Inflammatory macrophage (primary cell): ENCODE measurements at places on chromosomes 4 and X.
A peak's percentile ranks its signal among the peaks of the same experiment; 100 is the strongest.

- no peak for DNase-seq
Measured at GRCh38 chr4:182015893-182016292, 227.3 kb upstream of the TENM3 start.

- DNase-seq, result no peak
Measured at GRCh38 chrX:123188081-123188480, 4.0 kb downstream of the GRIA3 start.

- DNase-seq, result no peak
Measured at GRCh38 chr4:154985673-154986072, 204.6 kb downstream of the RBM46 start.

DNA sequence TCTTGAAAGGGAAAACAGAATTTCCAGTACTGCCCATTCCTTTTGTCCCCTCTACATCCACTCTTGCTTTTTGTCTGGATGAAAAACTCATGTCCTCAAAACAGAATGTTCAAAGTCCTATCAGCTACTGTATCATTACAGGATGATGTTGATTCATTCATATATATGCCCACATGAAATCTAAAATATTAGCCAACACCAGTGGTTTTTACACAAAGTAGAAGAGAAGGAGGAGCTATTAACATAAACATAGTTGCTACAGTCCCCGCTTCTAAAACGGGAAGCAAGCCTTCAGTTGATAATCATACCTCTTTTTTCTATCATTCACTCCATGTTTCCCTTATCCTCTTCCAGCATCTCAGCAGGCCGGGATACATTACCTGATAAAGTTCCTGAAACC is 7.7 kb upstream of the THOC2 start:
- DNase-seq, result peak; percentile 19

DNA sequence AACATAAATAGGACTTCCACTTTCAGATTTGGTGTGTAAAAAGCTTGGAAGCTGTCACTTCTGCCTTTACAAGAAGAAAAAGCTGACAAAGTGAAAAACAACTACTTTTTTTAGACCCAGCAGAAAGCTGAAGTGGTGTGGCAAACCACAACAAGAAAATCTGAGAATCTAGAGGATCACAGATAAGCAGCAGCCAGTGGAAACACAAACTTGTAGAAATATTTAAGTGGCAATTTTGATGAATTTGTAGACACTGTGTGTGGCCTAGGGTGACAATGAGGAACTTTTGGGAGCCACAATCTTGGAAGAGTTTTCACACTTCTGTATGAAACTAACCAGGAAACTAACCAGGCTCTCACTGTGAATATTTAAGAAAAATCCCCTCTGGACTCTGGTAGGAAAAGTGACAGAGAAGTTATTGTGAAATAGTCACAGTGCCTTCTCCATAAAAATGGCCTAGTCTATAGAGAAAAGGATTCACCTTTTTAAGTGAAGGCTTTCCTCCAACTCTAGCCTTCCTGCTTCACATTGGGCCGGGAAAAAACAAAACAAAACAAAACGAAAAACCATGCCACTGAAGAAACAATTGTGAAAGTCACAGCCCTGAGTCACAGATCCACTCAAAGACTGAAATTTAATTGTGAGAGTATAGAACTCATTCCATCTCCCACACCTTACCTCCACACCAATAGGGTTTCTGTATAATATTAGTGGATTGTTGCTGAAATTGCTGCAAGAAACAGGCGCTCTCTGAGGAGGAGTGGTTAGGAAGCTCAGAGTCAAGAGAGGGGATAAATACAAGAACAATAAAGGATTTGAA is 26.7 kb upstream of the GUCY1A1 start:
- DNase-seq, result peak; percentile 76

DNA sequence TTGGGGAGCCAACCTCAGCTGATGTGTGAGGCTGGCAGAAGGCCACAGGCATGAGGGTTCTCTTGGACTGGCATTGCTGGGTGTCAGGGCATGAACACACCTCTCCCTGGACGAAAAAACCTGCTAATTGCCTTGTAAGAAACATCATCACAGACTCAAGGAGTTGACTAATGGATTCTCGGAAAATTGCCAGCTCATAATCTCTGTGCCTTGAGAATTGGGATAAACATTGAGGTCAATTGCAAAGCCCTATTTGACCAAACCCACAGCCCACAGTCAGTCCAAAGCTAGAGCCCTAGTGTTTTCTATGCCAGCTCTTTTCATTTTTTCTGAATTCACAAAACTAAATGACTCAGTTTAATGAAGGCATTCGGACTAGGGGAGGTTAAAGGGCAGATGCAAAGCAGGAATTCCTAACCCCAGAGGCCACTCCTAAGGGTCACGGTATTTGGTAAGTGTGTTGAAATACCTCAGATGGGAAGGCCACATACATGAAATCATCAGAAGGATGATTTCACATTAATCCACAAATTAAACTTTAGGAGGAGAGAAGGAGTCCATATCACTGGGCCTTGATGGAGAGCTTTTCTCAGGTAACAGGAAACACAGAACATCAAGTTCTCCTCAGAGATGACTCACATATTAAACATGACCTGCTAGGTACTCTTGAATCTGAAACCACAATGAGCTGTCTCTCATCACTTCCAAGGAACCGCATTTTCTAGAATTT is 39.0 kb upstream of the RASL11B start:
- DNase-seq, result no peak

DNA sequence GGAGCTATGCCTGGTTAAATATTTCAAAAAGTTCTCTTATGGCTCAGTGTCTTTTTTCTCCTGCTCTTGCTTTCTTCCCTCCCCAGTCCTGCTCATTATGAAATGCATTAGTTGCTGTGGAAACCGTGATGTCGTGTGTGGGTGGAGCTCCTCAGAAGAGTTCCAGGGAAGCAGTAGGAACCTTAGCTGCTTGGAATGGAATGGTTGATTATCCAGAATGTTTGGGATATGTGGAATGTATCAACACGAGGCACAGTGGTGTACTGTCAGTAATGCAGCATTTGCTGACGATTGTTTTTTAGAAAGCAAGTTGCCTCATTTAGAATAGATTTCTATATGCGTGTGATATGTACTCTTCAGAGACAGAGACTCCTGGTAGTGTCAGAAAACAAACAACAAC is 333.2 kb downstream of the ARHGAP10 start:
- peak; percentile 33 for DNase-seq

DNA sequence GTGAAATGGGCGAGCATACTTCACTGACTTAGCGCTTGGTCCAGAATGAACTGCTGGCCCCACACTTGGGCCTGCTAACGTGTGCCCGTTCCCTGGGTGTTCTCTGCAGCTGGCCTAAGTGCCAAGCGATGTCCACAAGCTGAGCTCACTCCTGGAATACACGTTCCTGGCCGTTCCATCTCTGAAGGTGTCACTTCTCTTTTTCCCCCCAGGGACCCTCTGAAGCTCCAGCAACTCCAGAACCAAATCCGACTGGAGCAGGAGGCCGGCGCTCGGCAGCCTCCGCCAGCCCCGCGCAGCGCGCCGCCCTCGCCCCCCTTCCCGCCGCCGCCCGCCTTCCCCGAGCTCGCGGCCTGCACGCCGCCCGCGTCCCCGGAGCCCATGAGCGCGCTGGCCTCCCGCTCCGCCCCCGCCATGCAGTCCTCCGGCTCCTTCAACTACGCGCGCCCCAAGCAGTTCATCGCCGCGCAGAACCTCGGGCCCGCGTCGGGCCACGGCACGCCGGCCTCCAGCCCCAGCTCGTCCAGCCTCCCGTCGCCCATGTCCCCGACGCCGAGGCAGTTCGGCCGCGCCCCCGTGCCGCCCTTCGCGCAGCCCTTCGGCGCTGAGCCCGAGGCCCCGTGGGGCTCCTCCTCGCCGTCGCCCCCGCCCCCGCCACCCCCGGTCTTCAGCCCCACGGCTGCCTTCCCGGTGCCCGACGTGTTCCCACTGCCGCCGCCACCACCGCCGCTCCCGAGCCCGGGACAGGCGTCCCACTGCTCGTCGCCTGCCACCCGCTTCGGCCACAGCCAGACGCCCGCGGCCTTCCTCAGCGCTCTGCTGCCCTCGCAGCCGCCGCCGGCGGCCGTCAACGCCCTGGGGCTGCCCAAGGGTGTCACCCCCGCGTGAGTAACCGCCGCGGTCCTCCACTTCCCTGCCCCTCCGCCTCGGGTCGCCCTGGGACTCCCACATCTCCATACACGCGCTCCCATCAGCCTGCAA is 132.3 kb downstream of the CBR4 start:
- DNase-seq, result peak; percentile 85

- DNase-seq, result peak; percentile 47
Measured at GRCh38 chrX:47143894-47144625, 442 bp downstream of the NDUFB11 start.

GRCh38 chrX:44071847-44072551 is 98.8 kb upstream of the NDP start:
- no peak for DNase-seq

DNA sequence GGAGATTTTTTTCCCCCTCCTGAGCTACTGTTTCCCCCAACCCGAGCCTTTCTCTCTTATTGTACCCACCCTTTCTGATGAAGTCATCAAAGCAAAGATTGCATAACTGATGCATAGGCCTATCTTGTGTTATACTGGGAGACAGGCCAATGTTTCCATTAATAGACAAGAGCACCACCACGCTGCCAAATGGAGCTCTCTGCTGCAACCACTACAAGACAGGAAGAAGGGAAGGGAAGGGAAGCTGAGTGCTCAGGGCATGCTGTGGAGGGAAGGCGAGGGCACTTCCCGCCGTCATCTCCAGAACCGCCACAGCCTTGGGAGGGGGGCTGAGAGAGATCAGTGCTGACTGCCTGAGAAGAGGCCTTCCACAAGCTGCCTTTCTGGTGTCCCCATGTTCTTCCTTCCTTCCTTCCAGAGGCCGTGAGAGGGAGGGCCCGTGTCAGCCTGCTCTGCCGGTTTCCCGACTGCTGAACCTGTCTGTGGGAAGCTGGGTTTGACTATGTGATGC is 75.0 kb downstream of the MGST2 start:
- DNase-seq, result peak; percentile 84

- DNase-seq, result no peak
Measured at GRCh38 chr4:116015549-116015948, 902.1 kb upstream of the NDST4 start.

DNA sequence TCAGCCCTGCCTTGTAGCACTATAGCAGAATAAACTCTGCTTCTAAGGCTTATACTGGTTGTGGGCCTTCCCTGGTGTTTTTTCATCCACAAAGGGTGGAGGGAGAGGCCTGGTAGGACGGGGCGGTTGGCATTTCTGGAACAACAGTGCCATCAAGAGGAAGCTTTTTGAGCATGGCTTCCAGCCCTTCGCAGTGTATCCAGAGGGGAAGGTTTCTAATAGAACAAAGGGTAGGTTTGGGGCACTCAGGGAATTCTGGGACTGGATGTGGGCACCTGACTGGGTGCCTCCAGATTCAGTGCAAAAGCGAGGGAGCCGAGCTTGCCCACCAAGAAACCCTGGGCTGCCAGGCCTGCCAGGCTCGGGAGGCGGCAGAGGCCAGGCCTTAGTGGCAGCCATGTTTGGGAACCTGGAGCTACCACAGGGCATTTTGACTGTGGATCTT is 229.6 kb upstream of the AGTR2 start:
- DNase-seq, result peak; percentile 85

DNA sequence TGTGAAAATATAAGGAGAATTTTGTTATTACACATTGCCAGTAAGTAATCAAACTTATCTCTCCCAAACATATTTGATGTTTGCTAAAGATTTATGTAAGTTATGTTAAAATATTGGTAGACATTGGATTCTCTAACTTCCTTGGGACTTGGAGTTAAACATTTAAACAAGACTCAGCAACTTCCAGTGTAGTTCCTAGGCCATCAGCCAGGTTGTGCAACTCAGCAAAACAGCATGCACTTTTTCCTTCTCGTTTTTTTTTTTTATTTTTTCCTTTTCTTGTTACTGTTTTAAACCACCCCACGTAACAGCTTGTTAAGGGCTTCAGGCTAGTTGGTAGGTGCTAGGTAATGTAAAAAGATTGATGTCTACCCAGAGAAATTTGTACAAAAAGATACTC is 510.4 kb downstream of the ANKRD50 start:
- DNase-seq, result no peak

- DNase-seq, result no peak
Measured at GRCh38 chrX:53587795-53588420, 98.6 kb downstream of the HUWE1 start.

GRCh38 chrX:10901290-10901633 is 209.9 kb upstream of the HCCS start:
- DNase-seq, result no peak

DNA sequence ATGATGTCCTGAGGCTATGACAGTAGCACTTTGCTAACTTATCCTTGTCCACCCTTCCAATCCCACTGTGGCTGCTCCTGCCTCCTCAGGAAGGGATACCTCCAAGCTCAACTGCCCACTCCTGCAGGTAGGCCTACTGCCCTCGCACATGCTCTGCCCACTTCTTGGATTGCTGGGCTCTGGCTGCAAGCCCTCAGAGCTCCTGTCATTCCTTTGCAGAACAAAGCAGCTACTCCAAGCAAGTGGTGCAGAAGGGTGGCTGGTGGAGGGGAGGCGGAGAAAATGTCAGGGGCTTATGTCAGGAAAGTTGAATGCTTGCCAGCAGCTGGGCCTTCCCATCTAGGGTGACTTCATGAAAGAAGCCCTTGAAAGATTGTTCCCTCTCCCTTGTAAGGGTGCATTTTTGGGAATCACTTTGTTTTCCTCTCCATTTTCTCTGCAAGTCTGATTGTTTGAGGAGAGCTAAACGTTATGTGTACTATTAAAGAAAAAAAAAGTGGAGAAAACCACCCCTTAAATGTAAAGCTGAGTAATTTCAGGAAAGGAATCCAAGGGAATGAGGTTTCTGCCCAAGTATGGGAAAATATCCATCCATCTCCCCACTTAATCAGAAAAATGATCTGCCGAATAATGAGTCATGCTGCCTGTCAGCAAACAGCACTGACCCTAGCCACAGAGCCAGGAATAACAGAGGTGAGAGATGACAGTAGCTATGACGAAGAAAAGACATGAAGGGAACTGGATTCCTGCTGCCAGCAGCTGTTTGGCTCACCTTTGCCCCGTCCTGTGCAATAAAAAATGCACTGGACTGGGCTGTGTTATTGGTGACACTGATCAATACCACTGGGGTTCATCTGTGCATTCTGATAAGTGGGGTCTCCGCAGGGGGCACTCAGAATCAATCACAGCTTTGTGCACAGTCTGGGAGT is 102.0 kb downstream of the RTL5 start:
- DNase-seq, result no peak

GRCh38 chrX:98481636-98482035 is 1597.9 kb downstream of the RPA4 start:
- DNase-seq, result no peak

GRCh38 chrX:45198301-45198700 is 2.4 kb downstream of the DIPK2B start:
- no peak for DNase-seq

- no peak for DNase-seq
Measured at GRCh38 chr4:122689972-122690371, 42.5 kb upstream of the BBS12 start.

DNA sequence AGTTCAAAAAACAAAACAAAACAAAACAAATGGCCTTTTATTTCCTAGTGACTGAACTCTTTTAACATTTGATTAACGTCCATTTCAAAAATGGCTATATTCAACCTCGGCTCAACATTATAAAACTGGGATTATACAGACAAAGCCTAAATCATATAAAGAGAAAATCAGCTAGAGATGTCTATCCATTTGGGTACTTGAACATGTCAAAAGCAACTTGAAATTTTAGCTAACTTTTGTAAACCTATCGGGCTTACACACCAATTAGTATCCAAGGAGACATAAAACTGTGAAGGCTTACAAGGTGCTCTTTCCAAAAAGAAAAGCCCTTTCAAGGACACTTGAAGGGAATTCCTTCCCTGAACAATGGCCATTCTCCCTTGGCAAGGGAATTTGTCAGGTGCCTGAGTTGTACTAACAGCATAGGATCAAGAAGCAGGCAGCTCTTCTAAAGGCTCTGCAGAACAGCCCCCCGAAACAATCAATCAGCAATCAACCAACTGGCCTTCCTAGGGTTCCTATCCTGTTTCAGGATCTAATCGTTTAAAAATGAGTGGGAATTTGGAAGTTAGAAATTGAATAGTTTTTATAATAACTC is 633.7 kb upstream of the HTR2C start:
- DNase-seq, result no peak
